ENCODE measurements at places on chromosomes 3 and 15.

- DNase-seq = no peak
Measured at GRCh38 chr3:122676759-122677158, 3.9 kb upstream of the PARP14 start.

GRCh38 chr15:101121511-101122090 is 130.2 kb downstream of the CHSY1 start:
- DNase-seq = no peak

DNA sequence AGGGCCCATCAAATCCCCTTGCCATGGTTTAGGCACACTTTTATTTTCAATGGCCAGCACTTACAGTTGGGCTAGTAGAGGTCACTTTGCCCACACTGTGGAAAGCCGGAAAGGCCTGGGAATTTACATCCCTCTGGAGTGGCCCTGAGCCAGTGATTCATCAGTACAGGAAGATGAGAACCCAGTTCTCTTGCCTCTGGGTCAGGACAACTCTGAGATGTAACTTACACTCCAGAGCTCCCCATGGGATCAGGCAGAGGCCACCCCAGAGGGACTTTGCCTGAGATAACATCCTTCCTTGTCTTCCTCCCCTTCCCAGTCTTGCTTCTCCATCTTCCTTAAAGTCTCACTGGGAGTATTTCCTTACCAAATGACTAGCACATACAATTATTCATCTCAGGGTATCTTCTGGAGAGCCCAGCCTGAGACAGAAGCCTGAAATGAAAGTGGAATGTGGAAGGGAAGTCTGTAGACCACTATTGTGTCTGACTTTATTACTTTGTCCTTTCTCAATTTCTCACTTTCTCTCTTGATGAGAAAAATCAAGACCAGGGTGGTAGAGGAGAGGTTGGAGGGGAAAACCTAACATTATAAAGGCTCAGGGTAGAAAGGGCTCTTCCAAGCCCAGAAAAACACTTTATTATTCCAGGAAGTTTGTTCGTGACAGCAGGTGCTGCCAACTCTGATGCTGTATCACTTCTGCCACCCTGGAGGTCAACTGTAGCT is 220.8 kb downstream of the ZNF621 start:
- no peak for DNase-seq

GRCh38 chr3:128343287-128344051 is 123.2 kb downstream of the DNAJB8 start:
- DNase-seq = no peak

DNA sequence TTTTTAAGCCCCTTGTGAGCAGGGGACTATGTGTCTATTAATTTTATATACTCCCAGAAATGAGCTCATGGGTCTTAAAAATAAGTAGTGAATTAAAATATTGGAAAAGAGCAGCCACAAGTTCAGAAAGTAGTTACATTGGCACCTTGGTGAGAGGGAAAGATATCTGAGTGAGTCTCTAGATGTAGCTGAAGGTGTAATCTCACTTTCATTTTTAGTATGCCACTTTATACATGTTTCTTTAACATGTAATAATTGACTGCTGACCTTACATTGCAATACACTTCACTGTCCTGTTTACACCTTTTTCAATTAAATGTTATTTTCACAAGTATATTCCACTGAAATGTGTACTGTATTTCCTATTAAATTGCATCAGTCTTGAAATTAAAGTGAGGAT is 12.1 kb upstream of the PAK6 start:
- DNase-seq = no peak

DNA sequence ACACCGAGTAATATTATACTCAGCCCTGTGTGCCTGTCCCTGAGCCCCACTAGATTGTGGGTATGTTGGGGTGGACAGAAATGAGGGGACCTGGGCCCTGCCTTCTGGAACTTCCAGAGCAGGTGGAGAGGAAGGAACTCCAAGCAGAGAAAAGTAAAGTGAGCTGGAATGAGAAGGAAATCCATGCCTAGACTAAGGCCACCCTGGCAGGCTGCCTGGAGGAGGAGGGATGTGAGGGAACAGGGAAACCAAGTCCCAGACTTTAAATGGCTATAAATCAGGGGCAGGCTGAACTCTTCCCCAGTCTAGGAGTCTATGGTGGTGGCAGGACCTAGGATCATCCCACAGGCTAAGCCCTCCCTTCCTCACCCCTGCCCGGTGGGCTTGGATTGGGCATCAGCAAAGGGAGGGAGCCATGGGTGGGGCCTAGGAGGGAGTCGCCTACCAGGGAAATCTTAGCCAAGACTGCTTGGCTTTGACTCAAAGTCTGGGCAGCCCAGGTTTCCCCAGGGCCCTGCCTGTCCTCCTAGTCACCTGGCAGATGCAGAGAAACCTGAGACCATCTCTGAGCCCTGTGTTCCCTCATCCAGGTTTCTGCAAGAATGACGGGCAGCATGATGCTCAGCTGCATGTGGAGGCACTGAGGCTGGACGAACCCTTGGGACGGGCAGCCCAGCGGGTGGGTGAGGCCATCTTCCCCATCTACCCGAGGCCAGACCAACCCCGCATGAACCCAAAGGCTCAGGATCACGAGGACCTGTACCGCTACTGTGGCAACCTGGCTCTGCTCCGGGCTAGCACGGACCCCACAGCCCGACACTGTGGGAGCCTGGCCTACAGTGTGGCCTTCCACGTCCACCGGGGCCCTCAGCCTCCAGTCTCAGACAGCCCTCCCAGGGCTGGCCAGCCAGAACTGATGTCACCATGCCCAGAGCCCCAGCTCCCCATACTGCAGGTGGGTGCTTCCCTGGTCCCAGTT is 15.6 kb upstream of the STRA6 start:
- DNase-seq = no peak

- DNase-seq = no peak
Measured at GRCh38 chr3:87305517-87305916, 29.1 kb upstream of the POU1F1 start.

DNA sequence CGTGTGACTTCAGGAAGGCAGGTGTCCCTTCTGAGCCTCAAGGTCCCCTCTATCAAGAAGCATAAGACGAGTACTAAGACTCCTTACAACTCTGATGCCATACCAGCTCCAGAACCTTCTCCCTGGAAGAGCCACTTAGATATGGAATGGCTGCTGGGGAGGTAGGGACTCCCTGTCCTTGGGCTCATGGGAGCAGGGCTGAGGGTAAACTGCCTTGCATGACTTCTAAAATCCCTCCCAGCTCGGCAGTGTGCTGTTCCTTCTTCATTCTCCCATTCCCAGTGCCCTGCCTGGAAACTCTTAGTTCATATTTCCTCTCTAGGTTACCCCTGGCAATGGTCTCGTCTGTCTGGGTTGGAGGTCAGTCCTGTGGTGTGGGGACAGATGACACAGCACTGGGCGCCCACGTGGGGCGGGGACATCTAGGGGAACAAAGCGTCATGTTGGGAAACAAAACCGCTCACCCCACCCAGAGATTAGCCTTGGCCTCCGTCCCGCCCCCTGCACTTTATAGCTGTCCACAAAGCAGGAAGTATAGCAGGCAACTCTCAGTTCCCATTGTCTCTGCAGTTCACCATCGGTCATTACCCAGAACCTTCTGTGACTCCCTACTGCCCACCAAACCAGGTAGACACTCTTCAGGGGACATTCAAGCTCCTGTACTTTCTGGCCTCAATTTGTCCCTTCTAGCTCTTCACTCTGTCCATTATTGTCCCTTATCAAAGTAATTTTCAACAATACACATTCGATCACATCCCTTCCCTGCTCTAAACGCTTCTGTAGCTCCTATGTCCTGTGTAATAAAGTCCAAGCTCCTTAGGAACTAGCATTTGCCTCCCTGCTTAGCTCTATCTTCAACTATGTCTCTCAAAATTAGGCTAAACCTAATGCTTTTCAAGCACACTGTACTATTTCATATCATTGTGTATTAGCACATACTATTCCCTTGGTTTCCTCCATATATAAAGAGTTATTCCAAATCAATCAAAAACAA is 73.8 kb downstream of the IQSEC1 start:
- DNase-seq = no peak

- DNase-seq = no peak
Measured at GRCh38 chr3:171980578-171981270, 58.7 kb upstream of the FNDC3B start.

DNA sequence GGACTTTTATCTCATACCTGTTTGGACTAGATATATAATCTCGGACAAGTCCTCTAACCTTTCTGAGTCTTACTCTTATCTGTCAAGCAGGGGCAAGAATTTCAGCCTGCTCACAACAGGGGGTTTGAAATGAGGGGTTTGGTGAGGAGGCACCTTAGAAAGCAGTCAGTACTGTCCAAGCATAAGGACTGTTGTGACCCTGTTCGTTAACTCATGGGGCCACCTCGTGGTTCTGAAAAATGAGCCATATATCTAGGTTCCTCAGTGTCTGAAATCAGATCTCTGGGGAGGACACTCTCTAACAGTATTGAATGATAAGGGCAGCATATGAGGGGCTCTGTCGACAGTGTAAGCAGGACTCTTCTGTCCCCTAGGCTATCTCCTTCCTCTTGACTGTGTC is 7.2 kb upstream of the TIMP4 start:
- no peak for DNase-seq

- no peak for DNase-seq
Measured at GRCh38 chr3:101383156-101383575, 62.8 kb upstream of the IMPG2 start.

GRCh38 chr3:150391161-150391560 is 16.9 kb upstream of the TSC22D2 start:
- DNase-seq = no peak

- DNase-seq = no peak
Measured at GRCh38 chr3:125107861-125108567, 52.2 kb upstream of the HEG1 start.

DNA sequence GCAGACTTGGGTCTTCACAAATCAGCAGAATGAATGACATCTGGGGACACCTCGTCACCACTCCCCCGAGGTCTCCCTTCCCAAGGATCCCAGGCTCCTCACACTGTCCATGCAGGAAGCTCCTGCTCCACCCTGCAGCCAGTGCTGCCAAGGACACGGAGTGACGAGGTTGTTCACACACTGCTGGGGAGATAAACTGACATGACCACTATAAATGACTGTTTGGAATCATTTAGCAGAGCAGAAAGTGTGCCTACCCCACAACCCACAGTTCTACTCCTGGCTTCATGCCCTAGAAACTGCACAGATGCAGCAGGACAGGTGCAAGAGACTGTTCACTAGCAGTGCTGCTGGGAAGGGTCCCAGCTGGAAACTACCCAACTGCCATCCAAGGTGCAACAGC is 19.7 kb upstream of the PRSS50 start:
- DNase-seq = no peak

DNA sequence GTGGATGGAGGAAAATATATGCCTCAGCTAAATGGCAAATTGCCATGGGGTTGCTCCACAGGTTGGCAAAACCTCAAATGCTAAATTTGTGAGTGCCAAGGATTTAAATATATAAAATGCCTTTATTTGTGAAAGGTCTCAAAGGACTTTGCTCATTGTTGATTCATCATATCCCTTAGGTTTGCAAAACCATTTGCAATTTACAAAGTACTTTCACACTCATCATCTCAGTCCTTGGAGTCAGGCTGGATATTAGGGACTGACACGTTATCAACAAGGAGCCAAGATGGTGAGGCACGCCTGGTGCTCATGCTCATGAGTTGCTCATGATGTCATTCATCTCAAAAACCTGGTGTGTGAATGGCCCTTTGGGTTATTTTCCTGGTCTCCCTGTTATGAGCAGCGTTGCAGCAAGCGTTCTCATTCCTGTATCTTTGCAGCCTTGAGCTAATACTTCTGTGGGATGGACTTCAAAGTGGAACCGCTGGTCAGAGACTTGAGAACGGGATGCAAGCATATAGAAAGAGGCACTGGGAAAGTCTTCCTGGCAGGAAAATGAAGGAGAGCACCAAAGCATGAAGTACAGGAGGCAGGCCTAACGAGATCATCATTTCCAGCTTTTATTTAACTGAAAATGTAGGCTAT is 66.0 kb downstream of the MYO1E start:
- DNase-seq = no peak

DNA sequence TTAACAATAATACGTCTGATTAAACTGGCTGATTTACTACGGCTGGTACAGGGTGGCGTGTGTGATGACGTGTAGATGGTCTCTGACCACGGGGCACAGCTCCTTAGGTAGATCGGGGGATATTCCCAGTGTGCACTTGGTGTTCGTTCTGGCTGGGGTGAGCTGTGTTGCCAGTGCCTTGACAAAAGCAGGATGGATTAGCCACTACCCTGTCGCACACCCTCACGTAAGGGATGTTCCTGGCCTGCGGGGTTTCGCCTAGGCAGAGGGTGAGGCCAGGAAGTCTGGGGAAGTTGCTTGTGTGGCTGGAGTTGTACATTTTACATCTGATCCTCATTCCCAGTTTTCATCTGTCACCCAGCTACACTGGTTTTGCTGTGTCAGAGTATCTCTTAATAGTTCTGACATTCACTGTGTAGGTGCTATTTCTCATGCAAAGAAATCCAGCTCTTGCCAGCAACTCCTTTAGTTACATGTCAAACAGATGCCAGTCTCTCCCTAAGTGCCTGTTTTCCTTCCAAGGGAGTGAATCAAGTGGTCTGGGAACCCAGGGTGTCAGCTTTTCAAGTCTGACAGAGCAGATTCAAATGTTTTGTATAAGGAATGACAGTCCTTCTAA is 66.1 kb upstream of the CCR4 start:
- DNase-seq = no peak

- DNase-seq = no peak
Measured at GRCh38 chr3:11434017-11434526, 161.9 kb downstream of the ATG7 start.

GRCh38 chr3:196914866-196915265 is 27.5 kb downstream of the NCBP2 start:
- DNase-seq = no peak

DNA sequence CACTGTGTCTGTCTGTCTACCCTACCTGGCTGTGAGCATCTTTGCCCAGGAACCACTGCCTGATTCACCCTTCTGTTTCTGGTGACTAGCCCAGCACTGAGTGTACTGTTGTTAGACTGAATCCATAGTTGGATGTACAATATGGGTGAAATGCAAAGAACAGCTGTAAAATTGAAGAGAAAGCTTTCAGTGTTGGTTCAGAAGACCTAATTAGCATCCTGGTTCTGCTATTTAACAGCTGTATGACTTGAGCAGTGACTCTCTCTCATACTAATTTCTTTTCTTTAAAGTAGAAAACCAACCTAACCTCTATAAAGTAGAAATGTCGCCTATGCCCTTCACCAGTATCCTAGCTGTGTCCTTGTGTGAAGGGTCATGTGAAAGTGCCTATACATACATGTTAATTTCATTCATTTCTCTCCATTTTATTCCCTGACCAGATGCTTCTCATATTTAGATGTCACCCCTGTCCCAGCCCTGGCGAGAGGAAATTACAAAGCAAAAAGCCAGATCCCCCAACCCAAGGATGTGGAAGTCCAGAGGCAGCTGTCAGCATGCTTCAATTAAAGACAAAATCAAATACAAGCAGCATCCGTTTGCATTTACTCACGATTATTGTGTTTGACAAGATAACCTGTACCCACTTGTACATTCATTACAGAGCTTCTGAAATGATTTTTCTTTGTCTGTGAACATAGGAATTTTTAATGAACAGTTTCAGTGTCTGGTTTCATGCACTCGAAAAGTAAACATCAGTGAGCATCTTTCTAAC is 305.7 kb upstream of the ICE2 start:
- no peak for DNase-seq

GRCh38 chr3:46370839-46371518 is at the start of gene CCR5:
CCR5 (plus strand) TSS chr3:46370946; CDS start chr3:46372903, 1,957 bp downstream.
- peak; percentile 64 for DNase-seq
